ENCODE measurements at places on chromosomes 3 and 15. TPM values are rescaled to one million over a fixed set of nuclear protein-coding genes. Genes with fewer than 3 reads are reported as not detected.

THSD4 gene
- 27.2 TPM for total RNA-seq

DNAJC19 gene
- total RNA-seq = 23.6 TPM

CCDC39 gene
- not detected for total RNA-seq

SCN10A gene
- not detected for total RNA-seq

IL12A gene
- 1.5 TPM for total RNA-seq

TMEM266 gene
- total RNA-seq = 0.25 TPM

COL6A5 gene
- total RNA-seq = not detected

SEMA5B gene
- total RNA-seq = 0.32 TPM

TM4SF18 gene
- 32.0 TPM for total RNA-seq

FAM81A gene
- 10.7 TPM for total RNA-seq

GMNC gene
- total RNA-seq = not detected

CHSY1 gene
- total RNA-seq = 33.9 TPM

EEFSEC gene
- total RNA-seq = 10.2 TPM

PCSK6 gene
- 12.1 TPM for total RNA-seq

COLQ gene
- total RNA-seq = 0.29 TPM

PRR20G gene
- 1.1 TPM for total RNA-seq

CFAP92 gene
- total RNA-seq = not detected

KLHL40 gene
- total RNA-seq = not detected

PDE8A gene
- 26.9 TPM for total RNA-seq

IDH3A gene
- total RNA-seq = 61.4 TPM

TGM5 gene
- total RNA-seq = not detected

BCHE gene
- 1.0 TPM for total RNA-seq

APBA2 gene
- total RNA-seq = 18.8 TPM

ST6GAL1 gene
- total RNA-seq = 3.9 TPM

Data from A549 treated with Hydrocortisone at 1 μM for 4 hours (cell line).